NCI-H524 (cell line): ENCODE measurements at places on chromosomes 7 and 10.

- DNase-seq, result no peak
These were observed 38.9 kb upstream of the CPXM2 start for GRCh38 chr10:123930340-123931001.

DNA sequence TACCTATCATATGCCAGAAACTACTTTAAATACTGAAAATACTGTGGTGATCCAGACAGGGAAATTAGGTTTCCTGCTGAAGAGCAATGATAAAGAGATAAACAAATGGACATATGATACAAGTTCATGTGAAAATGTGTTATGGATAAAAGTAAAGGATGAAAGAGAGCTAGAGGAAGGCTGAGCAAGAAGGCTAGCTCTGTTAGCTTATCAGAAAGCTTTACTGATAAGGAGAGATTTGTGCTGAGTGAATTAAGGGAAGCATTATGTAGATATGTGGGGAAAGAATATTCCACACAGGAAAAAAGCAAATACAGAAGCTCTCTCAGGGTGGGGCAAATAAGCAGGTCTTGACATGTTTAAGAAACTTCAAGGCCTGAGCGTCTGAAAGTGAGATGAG lies 308.4 kb downstream of the HDAC9 start:
- no peak for DNase-seq

DNA sequence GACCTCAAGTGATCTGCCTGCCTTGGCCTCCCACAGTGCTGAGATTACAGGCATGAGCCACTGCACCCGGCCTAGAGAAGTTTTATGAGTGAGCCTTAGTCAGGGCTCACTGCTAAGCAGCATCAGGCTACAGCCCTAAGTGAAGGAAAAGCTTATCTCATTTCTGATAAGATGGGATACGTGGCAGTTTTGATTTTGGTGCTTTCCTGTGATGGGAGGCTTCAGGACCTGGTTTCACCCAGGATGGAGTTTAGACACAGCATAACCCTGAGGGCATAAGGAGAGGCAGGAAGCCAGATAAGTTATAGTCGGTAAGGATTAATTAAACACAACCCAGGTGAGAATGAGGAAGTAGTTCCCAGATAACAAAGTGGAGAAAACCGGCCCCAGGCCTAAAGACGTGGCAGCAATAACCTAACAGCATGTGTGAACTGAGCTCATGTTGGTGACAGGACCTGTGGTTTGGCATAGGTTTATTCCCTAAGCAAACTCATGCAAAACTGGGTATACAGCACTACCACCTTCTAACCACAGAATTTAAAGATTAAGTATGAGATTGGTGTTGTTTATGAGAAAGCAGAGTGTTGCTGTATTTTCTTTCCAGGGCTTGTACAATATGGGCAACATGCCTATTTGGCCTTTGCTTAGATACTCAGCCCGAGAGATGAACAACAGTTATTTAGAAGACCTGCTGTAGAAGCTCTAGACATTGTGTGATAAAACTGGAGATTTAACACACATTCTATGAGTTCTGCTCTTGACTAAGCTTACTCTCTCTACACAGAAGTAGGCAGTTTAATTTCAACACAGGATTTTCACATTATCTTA lies 119.4 kb downstream of the COL28A1 start:
- DNase-seq, result no peak

DNA sequence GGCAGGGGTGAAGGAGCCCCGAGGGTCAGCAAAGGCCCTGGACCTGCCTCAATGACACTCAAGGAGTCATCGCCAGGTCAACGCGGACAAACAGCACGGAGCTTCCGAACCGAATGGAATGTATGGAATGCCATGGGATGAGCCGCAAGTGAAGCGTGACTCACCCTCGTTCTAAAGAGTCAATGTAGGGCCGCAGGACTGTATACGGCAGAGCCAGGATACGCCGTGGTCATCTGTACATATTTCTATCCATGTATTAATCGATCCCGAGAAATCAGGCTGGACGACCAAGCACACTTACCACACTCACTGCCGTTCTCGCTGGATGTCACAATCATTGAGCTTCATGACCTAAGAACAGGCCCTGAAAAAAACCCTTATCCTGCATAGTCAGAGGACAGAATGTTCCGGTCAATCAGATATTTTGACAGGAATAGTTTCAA lies 4.3 kb downstream of the SNX8 start:
- no peak for DNase-seq

DNA sequence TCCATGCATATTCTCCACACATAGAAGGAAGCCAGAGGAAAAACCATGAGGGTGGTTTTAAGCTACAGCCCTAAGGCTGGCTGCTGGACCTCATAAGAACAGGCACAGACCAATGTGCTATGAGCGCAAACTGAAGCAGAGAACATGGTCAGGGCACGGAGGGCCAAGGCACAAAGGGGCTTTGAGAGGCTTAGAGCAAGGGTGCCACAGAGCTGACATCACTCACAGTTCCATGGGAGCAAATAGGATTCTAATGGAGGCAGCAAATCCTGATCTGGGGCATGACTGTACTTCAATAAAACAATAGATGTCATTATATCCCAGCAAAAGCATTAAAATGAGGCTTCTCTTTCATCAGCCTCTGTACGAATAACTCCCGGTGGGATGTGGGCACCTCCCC lies 162.4 kb downstream of the COBL start:
- no peak for DNase-seq

GRCh38 chr7:36085096-36085495 lies 68.0 kb upstream of the EEPD1 start:
- DNase-seq, result no peak

DNA sequence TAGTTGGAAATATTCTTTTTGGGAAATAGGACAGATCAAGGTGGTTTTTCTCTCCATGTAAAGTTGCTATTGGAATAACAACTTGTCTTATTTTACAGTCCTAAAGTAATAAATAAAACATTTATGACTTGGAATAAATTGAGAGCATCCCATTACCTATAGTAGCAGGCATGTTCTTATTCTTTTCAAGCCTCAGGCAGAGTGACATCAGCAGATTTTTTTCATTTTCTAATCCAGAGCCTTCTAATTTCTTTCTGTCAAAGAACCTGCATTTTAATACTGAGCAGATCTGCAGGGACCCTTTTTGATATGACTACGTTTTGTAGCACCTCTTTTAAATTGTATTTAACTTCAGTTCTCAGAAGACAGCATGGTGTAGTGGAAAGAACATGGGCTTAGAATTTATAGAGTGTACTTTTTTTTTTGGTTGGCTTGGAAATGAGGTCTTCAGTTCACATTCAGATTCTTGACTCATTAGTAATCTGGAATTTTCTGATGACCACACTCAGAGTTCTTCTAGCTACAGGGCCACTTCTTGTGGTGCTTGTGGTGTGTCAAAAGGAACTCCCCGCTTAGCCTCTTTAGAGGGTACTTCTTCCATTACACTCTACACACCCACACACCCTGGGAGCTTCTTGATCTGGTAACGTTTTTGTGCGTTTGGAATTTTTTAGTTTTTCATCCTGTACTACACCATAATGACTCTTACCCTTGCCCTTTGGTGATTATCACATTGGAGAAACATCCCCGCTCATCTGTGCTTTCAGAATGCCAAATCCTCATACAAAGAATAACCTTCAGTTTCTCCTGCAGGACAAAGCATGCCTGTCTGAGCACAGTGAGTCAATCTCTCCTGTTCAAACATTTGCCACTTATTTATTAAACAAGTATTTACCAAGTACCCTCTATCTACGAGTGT lies 34.6 kb downstream of the AGK start:
- no peak for DNase-seq

DNA sequence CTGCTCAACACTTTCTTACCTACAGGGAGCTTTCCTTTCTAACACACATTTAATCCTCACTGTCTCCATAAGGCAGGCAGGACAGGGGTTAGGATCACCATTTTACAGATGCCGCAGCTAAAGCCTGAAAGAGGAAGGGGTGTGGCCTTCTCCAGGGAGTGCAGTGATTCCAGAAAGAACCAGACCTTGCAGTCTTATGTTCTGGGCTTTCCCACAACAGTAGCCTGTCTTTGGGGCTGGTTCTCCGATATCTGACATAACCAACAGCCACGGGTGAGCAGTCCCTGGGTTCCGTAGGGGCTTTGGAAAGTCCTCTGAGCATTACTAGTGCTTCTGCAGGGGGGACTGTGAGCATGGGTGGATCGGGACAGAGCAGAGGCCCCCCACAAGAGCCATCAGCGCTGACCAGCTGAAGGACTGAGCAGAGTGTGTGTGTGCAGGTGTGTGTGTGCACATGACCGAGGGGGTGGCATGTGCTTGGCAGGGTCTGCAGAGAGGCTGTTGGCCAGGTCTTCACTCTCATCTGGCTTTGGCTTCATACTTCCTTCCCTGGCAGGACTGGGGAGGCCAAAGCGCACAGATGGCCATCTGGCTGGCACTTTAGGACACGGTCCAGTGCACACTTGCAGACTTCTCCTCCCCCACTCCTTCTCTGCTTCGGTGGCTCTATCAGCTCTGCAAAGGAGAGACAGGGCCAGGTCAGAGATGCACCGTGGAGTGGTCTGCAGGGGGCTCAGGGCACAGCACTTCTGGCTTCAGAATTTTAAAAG lies 400.3 kb downstream of the RPS24 start:
- peak; percentile 80 for DNase-seq

GRCh38 chr10:132532749-132533560 lies 4.6 kb upstream of the INPP5A start:
- no peak for DNase-seq

GRCh38 chr10:6236349-6237198 lies 33.8 kb downstream of the PFKFB3 start:
- DNase-seq, result no peak

DNA sequence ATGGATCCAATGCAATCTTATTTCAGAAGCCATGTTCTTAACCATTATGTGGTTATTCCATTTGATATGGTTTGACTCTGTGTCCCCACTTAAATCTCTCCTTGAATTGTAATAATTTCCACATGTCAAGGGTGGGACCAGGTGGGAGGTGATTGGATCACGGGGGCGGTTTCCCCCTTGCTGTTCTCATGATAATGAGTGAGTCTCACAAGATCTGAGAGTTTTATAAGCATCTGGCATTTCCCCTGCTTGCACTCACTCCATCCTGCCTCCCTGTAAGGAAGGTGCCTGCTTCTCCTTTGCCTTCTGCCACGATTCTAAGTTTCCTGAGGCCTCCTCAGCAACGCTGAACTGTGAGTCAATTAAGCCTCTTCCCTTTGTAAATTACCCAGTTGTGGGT lies 32.0 kb upstream of the TSPAN13 start:
- DNase-seq, result no peak

- DNase-seq, result no peak
These were observed 25.5 kb upstream of the MPP7 start for GRCh38 chr10:28328346-28328745.

- DNase-seq, result no peak
These were observed 13.1 kb downstream of the ADGRA1 start for GRCh38 chr10:133100706-133101415.
